ENCODE measurements at places on chromosomes 11 and 22.

DNA sequence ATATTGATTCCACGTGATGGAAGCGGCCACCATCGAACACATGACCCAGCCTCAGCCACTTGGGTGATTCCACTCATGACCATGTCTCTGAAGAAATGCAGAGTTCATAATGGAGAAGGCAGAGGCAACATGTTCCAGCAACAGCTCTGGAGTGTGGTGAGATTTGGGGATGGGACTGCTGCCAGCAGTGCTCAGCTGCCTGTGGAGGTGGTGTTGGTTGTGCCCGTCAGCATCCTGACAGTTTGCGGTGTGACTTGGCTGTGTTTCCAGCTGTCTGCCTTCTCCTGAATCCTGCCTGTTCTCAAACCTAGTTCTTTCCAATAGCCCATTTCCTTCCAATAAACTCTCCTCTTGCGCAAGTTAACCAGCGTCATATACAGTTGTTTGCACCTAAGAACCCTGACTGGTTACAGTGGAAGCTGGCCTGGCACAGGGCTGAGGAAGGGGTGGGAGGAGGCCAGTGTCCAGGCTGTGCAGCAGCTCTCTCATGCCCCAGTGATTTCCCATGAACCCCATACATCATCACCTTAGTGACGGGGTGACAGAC is 22.0 kb upstream of the OR8B8 start:
- no peak for DNase-seq

GRCh38 chr11:6455070-6455469 is 14.3 kb upstream of the HPX start:
- DNase-seq, result no peak

GRCh38 chr11:96318399-96318798 is 24.6 kb downstream of the MAML2 start:
- DNase-seq, result no peak

DNA sequence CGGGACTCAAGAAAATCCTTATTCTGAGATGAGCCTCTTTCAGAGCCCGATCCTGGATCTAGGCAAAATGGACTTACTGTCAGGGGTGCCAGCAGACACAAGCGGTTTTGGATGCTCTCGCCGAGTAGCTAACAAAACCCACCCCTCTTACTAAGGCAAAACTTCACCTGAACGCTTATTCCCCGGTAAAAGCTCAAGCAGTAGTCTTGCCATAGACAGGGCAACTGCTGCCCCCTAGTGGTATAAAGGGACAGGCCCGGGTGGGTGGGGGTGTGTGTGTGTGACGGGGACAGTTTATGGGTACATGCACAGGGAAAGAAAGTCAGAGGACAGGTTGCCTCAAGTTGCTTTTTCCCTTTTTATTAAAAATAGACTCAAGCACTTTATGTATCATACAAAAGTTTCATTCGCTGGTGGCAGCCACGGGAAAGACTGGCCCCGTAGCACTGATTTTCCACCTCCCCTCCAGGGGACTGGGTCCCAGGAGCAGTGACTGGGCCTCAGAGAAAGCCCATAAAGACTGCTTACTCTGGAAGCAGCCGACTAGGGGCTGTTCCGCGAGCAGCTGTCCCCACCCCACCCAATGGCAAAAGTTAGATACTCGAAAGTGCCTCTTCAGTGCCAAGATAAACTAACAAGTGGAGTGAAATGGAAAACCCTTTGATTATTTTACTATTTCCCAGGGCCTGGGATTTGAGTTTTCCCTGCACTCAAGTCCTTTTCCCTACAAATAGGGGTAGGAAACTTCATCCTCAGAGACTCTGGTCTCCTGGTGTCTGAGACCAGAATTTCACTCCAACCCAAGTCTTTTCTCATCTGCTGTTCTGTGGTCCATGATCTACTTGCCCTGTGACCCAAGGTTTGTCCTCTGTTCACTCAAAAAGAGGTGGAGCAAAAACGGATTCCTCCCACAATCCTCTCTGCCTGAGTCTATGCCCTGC is 4.7 kb downstream of the YPEL4 start:
- peak; percentile 85 for DNase-seq

GRCh38 chr22:23743303-23743705 is 7.6 kb downstream of the ZNF70 start:
- DNase-seq, result no peak

- peak; percentile 32 for DNase-seq
These were observed 22.3 kb downstream of the TMEM123 start for GRCh38 chr11:102430158-102430836.

DNA sequence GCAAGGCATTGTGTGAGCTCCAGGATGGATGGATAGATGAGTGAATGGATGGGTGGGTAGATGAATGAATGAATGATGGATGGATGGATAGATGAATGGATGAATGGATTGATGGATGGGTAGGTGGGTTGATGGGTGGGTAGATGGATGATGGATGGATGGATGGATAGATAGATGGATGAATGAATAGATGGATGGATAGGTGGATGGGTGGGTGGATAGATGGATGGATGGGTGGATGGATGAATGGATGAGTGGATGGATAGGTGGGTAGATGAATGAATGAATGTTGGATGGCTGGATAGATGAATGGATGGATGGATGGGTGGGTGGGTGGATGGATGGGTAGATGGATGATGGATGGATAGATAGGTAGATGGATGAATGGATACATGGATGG is 33.5 kb downstream of the DHCR7 start:
- no peak for DNase-seq

- DNase-seq, result no peak
These were observed 23.0 kb downstream of the KCNE3 start for GRCh38 chr11:74444173-74444826.

- peak; percentile 7 for DNase-seq
These were observed 14.1 kb downstream of the WT1 start for GRCh38 chr11:32420937-32421901.

DNA sequence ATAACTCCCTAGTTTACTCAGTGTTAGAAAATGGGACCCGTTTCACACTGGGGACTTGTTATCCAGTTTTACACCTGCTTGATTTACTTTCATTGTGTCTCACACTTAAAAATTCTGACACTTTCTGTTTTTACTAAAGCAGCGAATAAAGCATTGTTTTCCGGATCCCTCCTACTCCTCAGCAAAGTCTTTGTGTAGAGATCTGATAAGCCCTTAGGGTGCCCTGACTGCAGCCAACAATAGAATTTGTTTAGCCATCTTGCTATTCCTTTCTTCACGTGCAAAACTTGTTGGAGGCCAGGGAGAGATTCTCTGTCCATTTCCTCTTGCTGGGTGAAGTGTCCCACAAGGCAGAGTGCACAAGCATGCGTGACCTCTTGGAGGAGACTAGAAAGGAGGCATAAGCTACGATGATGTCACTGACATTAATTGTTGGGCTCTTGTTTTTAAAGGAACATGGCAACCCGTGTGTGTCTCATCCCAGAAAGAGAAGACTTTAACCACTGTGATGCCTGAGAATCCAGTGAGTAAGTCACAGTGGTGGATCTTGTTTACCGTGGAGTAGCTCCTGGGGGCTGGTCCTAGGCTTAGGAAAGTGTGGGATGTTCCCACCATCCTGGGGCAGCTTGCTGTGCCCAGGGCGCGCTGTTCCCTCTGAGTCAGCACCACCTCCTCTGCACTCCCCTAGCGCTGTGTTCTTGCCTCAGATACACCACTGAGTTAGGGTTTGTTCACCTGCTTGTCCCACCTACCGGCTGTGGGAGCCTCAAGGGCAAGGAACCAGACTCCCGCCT is 27.7 kb downstream of the MICAL2 start:
- DNase-seq, result no peak

GRCh38 chr22:42596863-42597530 is 17.7 kb downstream of the POLDIP3 start:
- no peak for DNase-seq

- no peak for DNase-seq
These were observed 725.2 kb downstream of the DLG2 start for GRCh38 chr11:84901991-84902390.

- DNase-seq, result no peak
These were observed 13.5 kb upstream of the MTMR2 start for GRCh38 chr11:95937358-95937757.

GRCh38 chr11:13294771-13295579 is 17.4 kb downstream of the BMAL1 start:
- no peak for DNase-seq

- DNase-seq, result peak; percentile 61
These were observed 11.9 kb upstream of the SH3BP1 start for GRCh38 chr22:37627545-37627944.

DNA sequence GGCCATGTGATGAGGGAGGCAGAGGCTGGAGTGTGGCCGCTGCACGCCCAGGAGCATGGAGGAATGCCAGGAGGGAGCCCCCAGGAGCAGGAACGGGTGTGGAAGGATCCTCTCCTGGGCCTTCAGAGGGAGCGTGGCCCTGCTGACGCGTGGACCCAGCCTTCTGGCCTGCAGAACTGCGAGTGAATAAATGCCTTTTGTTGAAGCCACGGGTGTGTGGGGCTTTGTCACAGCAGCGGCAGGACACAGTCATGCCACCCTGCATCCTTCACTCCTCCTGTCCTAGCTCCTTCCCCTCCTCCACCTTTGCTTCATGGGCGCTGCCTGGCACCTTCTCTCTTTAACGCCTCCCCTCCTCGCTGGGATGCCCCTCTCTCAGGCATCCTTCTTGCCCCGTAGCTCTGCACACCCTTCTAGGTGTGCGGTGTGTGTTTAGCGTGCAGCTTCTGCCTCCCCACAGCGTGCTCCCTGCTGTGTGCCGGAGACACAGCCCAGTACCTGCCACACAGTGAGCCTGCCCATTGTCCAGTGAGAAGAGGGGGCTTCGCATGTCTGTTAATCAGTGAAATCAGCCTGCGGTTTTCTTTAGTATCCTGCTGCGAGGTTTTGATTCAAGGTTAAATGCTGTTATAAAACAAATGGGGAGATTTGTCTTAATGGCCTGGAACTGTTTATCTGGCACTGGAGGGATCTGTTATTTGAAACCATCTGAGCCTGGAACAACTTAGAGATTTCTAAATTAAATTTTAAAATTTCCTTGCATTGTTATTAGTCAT is 459.6 kb downstream of the TBC1D22A start:
- no peak for DNase-seq

DNA sequence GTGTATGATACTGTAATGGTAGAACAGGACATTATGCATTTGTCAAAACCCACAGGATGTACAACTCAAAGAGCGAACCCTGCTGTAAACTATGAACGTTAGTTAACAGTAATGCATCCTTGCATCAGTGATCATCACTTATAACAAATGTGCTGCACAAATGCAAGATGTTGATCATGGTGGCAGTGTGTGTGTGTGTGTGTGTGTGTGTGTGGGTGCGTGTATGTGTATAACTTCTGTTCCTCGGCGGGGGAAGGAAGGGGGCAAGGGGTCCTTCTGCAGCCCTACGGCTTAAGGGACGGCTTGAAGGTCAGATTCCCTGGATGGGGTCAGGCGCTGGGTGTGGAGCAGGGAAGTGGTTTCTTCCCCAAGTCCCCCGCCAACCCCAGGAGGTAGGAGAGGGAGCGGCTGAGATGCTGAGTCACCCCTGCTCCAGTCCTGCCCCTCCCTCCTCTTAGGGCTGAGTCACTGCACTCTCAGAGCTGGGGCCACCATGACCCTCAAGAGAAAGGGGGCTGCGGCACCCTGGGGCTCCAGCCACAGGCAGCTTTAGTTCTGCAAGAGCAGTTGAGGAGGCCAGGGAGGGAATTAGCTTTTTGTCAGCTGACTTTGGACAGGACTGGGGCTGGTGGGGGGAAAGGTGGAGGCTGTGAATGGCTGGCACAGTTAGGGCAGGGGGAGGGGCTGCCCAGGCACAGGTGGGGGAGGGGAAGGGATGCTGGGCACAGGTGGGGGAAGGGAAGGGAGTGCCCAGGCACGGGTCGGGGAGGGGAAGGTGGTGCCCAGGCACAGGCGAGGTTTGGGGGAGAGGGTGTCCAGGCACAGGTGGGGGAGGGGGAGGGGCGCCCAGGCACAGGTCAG is 8.8 kb upstream of the CTSD start:
- peak; percentile 35 for DNase-seq

DNA sequence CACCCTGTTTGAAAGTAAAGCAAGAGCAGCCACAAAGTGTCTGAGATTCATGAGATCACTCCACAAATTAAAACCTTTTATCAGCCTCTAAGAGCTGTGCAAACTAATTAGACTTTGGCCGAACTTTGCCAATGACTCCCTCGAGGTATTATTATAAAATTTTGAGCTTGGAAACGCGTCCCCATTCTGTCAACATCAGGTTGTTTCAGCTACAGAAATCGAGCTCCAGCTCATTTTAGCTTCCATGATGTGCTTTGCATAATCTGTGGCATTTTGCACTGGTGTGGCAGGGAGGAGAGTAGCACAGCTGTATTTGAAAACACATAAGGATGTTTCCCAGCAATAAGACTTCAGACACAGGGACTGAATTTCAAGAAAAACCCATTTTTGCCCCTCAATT is 872.2 kb downstream of the NTM start:
- DNase-seq, result no peak

DNA sequence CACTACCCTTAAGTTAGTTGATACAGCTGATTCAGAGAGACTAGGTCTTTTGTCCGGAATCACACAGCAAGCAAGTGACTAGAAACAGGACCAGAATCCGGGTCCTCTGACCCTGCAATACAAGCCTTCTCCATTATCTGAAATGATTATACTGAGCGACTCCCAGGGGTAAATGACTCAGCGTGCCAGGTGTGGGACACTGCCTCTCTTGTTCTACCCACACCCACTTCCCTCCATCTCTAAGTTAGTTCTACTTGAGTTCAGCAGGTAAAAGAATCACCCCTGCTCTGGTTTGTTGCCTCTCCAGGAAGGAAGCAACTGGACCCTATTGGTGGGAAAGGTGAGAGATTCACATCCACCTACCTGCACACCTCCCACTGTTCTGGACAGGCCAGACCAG is 156.9 kb downstream of the DBX1 start:
- no peak for DNase-seq

DNA sequence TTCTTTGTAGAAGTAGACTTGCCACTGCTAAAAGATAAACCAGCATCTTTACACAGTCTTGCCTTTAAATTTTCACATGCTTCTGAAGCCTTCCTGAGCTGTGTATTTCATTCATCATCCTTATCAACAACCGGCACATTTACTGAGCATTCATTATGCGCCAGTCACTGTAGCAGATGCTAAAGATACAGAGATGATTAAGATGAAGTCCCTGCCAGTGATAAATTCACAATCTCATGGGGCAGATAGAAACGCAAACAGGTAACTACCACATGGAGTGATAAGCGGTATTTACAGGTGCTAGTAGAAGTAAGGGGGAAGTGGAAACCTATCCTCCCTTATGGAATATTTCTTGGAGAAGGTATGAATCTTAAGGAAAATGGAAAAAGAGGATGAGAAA is 67.2 kb downstream of the PRCP start:
- DNase-seq, result no peak

- no peak for DNase-seq
These were observed 126.9 kb upstream of the NCAM1 start for GRCh38 chr11:112834277-112834755.

DNA sequence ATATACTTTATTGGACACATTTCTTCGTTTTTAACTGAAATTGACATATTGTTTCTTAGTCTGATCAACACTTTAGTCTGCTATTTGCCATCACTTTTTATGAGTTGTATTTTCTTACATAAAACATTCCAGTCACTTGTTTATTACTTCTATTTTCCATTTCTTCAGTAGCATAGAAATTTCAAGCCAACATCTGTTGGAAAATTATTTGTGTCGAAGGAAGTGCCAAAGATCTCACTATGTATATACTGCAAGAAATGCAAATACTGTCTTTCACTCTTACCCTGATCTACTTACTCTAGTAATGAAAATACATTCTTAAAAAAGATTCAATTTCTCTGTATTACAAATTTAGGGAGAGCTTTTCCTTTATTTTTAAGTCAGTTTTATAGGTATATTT is 105.9 kb downstream of the SLC17A6 start:
- DNase-seq, result no peak

- DNase-seq, result no peak
These were observed 202.5 kb upstream of the CADM1 start for GRCh38 chr11:115706626-115707135.
